Stimulated activated CD8-positive, alpha-beta memory T cell treated with anti-CD3 and anti-CD28 coated beads, Interleukin-2, amount 100 ng/mL, for 1 hour (primary cell): ENCODE measurements at places on chromosomes 6 and 20.

DNA sequence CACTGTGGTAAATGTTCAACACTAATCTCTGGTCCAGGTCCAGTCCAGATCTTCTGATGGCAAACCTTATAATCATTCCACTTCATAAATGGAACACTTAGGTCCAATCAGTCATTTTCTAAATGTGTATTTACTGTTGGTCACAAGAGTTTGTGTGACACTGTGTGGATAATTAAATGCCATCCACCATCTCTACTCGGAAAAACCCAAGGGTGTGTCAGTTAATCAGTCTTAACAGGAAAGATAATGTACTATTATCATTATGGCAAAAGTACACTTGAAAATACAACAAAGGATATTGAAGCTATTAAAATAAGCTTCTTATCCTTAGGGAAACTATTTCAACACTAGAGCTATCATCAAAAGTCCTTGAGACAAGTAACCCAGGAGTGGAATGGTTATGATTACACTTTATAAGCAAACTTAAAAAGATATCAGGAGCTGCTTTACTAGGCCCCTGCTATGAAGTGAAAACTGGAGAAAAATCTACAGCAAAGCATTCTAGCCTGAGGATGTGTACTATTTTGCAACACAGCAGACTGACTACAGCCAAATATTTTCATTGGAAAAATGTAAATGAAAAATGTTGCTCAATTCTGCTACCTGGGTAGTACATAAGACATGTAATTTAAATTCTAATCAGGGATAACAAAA is 227.9 kb downstream of the LAMA2 start:
- no peak for DNase-seq

DNA sequence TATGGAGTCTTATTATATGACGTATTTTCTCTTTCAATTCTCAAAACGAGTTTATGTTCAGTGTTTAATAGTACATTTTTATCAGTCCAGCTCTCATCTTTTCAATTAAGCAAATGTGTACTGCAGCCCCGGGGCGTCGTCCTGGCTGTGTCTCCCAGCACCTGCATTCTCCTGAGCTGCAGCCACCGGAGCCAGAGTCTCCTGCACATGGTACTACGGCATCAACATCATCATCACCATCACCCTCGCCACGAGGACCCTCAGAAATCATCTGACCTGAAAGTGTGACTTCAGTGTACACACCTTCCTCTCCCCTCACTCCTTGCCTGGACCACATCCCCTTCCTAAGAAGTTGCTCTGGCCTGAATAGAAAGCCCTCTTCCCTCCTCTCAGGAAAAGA is 267.7 kb upstream of the ARID1B start:
- DNase-seq = no peak

DNA sequence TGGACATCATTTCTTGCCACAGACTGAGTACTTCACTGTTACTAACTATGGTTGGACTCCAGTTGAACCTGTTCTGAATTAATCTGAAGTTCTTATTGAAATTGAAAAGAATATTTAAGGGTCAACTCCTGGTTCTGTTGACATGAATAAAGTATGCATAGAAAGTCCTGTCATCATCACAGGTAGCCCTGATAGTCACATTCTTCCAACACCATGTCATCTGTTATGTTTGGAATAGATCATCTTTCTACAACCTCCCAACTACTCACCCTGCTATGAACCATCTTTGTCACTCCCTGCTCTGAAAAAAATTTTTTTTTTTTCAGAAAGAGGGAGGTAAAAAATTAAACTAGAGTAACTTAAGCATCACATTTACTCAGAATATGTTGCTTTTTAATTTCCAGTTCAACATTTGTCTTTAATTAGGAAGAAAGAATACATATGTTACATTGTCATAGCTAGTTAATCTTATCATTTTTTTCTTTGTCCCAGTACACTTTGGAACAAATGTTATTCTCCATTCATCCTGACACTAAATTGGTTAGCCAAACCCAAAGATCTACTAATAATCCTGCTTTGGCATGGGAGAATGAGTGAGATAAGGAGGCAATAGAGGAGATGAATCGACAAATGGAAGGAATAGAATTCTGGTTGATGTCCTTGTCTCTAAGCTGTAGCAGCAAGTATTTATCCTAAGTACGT is 775.1 kb upstream of the NRSN1 start:
- DNase-seq = no peak

GRCh38 chr6:134619077-134619476 is 301.2 kb upstream of the SGK1 start:
- no peak for DNase-seq

- DNase-seq = no peak
Measured at GRCh38 chr20:40524071-40524470, 165.0 kb downstream of the MAFB start.

- DNase-seq = no peak
Measured at GRCh38 chr6:66161546-66162108, 454.6 kb upstream of the EYS start.

GRCh38 chr6:169864148-169865020 is 113.0 kb downstream of the ERMARD start:
- DNase-seq = no peak
